ENCODE measurements at places on chromosomes 2 and 18.

GRCh38 chr2:46844443-46844842 is 71.2 kb downstream of the MCFD2 start:
- no peak for DNase-seq

GRCh38 chr2:237556773-237557632 is 9.4 kb upstream of the PRLH start:
- no peak for DNase-seq

DNA sequence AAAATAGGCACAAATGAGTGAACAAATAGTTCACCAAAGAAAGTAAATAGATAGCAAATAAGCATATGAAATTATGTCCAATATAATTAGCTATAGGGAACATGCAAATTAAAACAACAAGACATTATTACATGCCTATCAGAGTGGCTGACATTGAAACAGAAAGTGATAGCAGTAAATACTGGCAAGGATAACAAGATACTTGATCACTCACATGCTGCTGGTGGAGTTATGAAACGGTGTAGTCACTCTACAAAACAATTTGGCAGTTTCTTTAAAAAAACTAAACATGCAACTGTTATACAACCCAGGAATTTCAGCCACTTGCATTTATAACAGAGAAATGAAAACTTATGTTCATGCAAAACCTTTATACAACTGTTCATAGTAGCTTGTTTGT is 439.2 kb upstream of the ACVR2A start:
- no peak for DNase-seq

GRCh38 chr2:238344035-238344434 is 23.7 kb downstream of the TRAF3IP1 start:
- DNase-seq = no peak

DNA sequence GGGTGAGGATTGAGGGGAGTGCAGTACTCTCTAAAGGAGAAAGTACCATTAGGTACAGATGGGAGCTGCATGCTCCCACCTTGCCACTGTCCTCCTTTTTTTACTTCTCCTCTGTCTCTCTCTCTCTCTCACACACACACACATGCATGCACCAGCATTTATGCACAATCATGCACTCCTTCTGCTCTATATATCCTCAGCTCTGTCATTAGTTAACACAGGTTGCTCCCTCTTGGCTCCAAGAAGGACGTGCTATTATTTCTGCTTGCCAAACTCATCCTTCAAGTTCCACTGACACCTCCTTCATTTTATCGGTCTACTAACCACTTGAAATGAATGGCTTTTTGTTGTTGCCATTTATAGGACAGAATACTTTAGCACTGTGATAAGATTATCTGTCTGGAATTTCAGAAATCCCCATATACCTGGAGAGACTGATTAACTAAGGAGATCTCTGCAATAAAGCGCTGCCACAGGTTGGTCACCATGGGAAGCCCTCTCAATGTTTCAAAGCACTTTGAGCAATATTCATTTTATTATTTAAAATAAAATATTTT is 178.5 kb upstream of the TRIB2 start:
- DNase-seq = no peak

- DNase-seq = peak; percentile 5
Observed at GRCh38 chr2:27408601-27409320, 630 bp downstream of the PPM1G start.

DNA sequence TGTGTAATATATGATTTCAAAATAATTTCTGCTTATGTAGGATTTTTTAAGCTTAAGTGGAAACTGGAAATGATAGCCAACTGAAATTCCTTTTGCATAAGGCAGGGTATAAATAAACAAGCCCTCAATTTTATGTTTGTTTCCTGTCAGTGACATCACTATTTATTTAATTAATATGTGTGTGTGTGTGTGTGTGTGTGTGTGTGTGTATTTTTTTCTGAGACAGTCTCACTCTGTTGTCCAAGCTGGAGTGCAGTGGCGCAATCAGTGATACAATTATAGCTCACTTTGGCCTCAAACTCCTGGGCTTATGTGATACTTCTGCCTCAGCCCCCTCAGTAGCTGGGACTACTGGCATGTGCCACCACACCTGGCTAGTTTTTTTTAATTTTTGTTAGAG is 29.3 kb upstream of the CYP20A1 start:
- DNase-seq = no peak

DNA sequence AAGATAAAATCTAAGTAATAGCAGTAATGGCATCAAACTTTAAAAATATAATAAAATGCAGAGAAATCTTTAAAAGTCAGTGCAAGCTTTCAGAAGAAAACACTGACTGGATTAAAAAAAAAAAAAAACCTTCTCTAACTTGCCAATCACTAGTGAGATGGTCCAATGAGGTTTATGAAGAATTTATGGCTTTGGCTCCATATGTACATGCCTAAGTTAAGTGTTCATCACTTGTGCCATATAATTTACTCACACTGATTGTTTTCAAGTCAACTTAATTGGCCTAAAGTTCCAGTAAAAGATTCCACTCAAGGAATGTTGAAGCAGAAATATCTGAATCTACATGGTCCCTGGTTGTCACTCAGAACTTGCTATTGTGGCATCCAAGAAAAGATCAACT is 40.7 kb upstream of the RAB27B start:
- DNase-seq = no peak

DNA sequence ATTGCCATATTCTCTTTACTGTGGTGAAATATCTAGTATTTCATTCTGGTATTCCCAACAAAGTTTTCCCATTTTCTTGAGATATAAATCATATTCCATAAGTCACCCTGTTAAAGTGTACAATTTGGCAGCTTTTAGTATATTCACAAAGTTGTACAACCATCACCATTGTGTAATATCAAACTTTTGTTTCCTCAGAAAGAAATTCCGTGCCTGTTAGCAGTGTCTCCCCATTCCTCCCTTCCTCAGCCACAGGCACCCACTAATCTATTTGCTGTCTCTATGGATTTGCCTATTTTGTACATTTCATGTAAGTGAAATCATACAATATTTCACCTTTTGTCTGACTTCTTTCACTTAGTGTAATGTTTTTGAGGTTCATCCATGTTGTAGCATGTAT is 19.7 kb downstream of the NCOA1 start:
- no peak for DNase-seq

Measured in stimulated activated CD4-positive, alpha-beta T cell treated with anti-CD3 and anti-CD28 coated beads, Interleukin-4, amount 100 ng/mL, for 48 hours (primary cell).